Right renal pelvis (tissue), 4 donors: ENCODE measurements at places on chromosomes 13 and 19. TPM values are rescaled to one million over a fixed set of nuclear protein-coding genes. Genes with fewer than 3 reads are reported as not detected.

The PSENEN gene
- 62.5 TPM for polyA plus RNA-seq

The PSG3 gene
- polyA plus RNA-seq: 0.19 TPM

The ZNF543 gene
- polyA plus RNA-seq: 8.7 TPM

The CEACAM7 gene
- polyA plus RNA-seq: not detected

The IGFL1 gene
- polyA plus RNA-seq: not detected

The ZSCAN1 gene
- polyA plus RNA-seq: 2.0 TPM

The ZNF865 gene
- polyA plus RNA-seq: 7.3 TPM

The MUC16 gene
- polyA plus RNA-seq: 0.06 TPM

The KLK4 gene
- polyA plus RNA-seq: not detected

The CNN1 gene
- 3.1 TPM for polyA plus RNA-seq

The KLK12 gene
- polyA plus RNA-seq: not detected

The GJA3 gene
- polyA plus RNA-seq: 15.6 TPM

The CILP2 gene
- 0.17 TPM for polyA plus RNA-seq

The ZNF225 gene
- polyA plus RNA-seq: 7.7 TPM

The RFPL4A gene
- not detected for polyA plus RNA-seq

The C19orf12 gene
- polyA plus RNA-seq: 26.6 TPM

The TMEM91 gene
- 10.8 TPM for polyA plus RNA-seq

The LGI4 gene
- 3.0 TPM for polyA plus RNA-seq

The RASAL3 gene
- 0.86 TPM for polyA plus RNA-seq

The TRAPPC5 gene
- polyA plus RNA-seq: 42.1 TPM

The ZNF296 gene
- polyA plus RNA-seq: 0.94 TPM

The ZNF793 gene
- polyA plus RNA-seq: 18.1 TPM

The CGB1 gene
- polyA plus RNA-seq: not detected

The KLHL1 gene
- 0.87 TPM for polyA plus RNA-seq

The KLC3 gene
- 3.0 TPM for polyA plus RNA-seq

The SMIM24 gene
- 523 TPM for polyA plus RNA-seq

The PSG2 gene
- polyA plus RNA-seq: not detected

The FFAR3 gene
- 0.10 TPM for polyA plus RNA-seq

The CGB2 gene
- not detected for polyA plus RNA-seq

The TNNI3 gene
- 3.2 TPM for polyA plus RNA-seq

The SPC24 gene
- 16.3 TPM for polyA plus RNA-seq

The C19orf85 gene
- polyA plus RNA-seq: not detected

The C13orf46 gene
- polyA plus RNA-seq: 0.16 TPM

The ARHGAP45 gene
- 12.8 TPM for polyA plus RNA-seq

The ACP7 gene
- polyA plus RNA-seq: 0.47 TPM

The KDM4B gene
- 29.5 TPM for polyA plus RNA-seq

The SIGLECL1 gene
- not detected for polyA plus RNA-seq

The ZNF229 gene
- polyA plus RNA-seq: 17.7 TPM

The SGCG gene
- 5.8 TPM for polyA plus RNA-seq

The B3GNT8 gene
- polyA plus RNA-seq: 3.3 TPM

The C5AR1 gene
- 4.6 TPM for polyA plus RNA-seq

The MCEMP1 gene
- 0.11 TPM for polyA plus RNA-seq

The MYO9B gene
- polyA plus RNA-seq: 51.6 TPM

The DCT gene
- polyA plus RNA-seq: 0.47 TPM

The CEACAM20 gene
- not detected for polyA plus RNA-seq

The SLC7A9 gene
- polyA plus RNA-seq: 14.3 TPM

The C5AR2 gene
- polyA plus RNA-seq: 0.45 TPM

The EPN1 gene
- 163 TPM for polyA plus RNA-seq

The RXFP2 gene
- polyA plus RNA-seq: 0.55 TPM

The FFAR2 gene
- polyA plus RNA-seq: 0.21 TPM

The KANK2 gene
- 119 TPM for polyA plus RNA-seq

The PLVAP gene
- polyA plus RNA-seq: 182 TPM

The GAS6 gene
- polyA plus RNA-seq: 27.6 TPM

The KIR2DL4 gene
- polyA plus RNA-seq: not detected

The PRPF31 gene
- polyA plus RNA-seq: 67.1 TPM

The ABCA7 gene
- 6.2 TPM for polyA plus RNA-seq

The SIAH3 gene
- polyA plus RNA-seq: 0.79 TPM

The ZNF414 gene
- polyA plus RNA-seq: 24.8 TPM
